ENCODE measurements at places on chromosomes 5 and 9.

DNA sequence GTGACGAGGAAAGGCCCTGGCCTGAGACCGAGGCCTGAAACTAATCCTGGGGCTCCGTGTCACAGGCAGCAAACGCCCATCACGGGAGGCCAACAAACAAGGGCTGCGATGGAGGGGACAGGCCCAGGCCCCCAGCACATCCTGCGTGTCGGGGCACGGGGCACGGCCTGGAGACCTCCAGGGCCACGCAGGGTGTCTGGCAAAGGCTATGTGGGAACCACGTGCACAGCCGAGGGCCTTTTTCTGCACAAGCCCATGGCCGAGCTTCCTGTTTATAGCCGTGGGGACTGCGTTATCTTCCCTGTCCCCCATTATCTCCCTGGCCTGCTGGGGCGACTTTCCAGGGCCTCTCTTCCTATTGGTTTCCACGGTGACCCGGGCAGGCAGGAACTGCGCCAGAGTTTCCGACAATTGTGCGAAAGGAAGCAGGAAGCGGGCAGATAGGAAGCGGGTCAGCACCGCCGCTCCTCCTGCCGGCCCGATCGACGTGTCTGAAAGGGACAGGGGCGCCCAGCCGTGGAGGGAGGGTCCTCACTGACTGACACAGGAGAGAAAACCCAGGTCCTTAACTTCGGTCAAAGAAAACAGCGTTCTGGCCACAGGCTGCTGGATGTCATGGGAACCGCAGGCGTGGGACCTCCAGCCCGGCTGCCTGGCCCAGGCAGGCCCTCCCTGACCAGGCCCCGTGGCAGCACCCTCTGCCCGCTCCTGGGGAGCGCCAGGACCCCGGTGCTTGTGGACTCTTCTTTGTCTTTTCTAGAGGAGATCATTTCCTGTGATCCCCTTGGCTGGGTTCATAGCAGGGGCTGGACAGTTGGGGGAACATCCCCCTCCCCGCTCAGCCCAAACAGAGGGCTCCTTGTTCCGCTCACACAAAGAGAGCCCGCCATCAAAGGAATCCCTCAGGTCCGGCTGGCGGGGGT lies 29.1 kb upstream of the SEC16A start:
- DNase-seq: peak; percentile 55

GRCh38 chr5:168153263-168153875 lies 138.1 kb upstream of the WWC1 start:
- DNase-seq: no peak

GRCh38 chr5:132873119-132873929 lies at the start of gene LEAP2:
Gene LEAP2 (plus strand): TSS chr5:132873668. CDS start chr5:132873695, 27 bp downstream.
- no peak for DNase-seq

DNA sequence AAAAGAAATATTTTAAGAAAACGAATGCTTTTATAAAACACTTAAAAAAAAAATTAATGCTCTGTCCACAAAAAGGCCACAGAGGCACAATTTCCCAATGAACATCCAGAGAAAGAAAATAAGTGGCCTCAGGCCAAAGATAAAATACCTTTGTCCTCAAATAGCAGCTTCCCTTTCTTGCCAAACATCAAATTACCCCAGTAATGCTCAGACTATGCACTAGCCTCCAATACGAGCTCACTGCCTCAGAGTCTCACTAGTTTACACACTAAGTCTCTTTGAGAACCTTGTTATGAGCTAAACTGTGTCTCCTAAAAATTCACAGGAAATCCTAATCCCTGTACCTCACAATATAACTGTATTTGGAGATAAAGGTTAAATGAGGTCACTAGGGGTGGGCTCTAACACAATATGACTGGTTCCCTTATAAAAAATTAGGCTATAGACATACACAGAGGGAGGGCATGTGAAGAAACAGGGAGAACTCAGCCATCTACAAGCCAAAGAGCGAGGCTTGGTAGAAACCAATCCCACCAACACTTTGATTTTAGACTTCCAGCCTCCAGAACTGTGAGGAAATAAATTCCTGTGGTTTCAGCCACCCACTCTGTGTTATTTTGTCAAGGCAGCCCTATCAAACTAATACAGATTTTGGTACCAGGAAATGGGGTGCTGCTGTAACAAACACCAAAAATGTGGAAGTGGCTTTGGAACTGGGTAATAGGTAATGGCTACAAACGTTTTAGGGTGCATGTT lies 4.4 kb downstream of the MPDZ start:
- DNase-seq: no peak

GRCh38 chr5:124736805-124737188 lies 9.6 kb downstream of the ZNF608 start:
- DNase-seq: no peak

- DNase-seq: no peak
These were observed 178.4 kb downstream of the FAM114A2 start for GRCh38 chr5:153860195-153860886.

GRCh38 chr5:124906339-124907097 lies 160.1 kb upstream of the ZNF608 start:
- peak; percentile 77 for DNase-seq

GRCh38 chr5:54398191-54398590 lies 57.3 kb upstream of the HSPB3 start:
- DNase-seq: no peak

DNA sequence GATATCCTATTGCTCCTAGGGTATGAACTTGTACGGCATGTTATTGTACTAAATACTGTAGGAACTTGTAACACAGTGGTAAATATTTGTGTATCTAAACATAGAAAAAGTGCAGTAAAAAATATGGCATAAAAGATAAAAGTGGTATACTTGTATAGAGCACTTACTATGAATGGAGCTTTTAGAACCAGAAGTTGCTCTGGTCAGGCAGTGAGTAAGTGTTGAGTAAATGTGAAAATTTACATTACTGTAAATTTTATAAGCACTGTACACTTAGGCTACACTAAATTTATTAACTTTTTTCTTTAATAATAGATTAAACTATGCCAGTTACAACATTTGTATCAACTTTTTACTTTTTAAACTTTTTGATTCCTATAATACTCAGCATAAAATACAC lies 109.1 kb downstream of the ZCCHC7 start:
- no peak for DNase-seq

- DNase-seq: no peak
These were observed 82.5 kb downstream of the TARS1 start for GRCh38 chr5:33523208-33523771.

GRCh38 chr9:71349218-71349617 lies 227.8 kb upstream of the TRPM3 start:
- no peak for DNase-seq

DNA sequence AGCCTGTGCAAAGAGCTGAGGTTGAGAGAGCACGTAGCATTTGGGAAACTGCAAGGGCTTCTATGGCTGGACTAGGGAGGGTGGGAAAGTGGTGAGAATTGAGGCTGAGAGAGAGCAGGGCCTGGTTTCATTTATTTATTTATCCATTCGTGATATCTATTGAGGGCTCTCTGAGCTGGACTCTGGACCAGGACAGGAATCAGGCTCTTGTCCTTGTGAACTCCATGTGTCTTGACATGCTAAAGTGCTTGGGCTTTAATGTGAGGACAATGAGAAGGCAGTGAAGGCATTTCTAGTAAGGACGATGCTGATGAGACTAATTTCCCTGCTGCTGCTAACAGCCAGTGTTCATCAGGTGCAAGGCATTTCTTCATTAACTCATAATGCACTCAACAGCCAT lies 95.9 kb upstream of the KLF4 start:
- no peak for DNase-seq

DNA sequence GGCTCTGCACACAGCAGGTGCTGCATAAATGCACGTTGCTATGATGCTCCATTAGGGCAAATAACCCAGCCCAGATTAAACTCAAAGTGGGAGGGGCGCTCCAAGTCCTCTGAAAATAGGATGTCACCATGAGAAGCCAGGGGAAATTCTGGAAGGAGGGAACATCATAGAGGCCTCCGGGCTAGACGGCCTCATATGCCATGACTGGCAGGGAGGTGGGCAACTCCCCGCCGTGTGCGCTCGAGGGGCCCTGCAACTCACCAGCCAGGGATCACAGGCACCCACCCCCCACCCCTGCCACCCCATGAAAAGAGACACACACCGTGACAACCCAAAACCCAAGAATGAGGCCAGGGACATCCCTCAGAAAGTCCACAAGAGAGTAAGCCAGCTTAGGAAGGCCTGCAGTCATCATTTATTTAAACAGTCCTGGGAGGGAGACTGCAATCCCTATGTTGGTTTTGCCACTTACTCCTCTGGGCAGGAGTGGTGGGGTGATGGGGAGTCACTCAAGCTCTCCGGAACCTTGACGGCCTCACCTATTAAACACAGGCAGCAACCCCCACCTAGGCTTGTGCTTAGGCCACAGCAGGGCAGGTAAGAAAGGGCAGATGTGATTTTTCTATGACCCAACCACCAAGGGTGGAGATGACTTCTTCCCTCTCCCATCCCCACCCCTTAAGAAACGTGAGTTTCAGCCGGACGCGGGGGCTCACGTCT lies 4.0 kb downstream of the VAV2 start:
- peak; percentile 19 for DNase-seq

- DNase-seq: no peak
These were observed 23.3 kb downstream of the C5 start for GRCh38 chr9:121026768-121027167.

GRCh38 chr5:406041-406440 lies 36.9 kb upstream of the EXOC3 start:
- peak; percentile 19 for DNase-seq

- DNase-seq: no peak
These were observed 53.5 kb downstream of the RNF38 start for GRCh38 chr9:36346569-36346968.

GRCh38 chr9:86298873-86299272 lies 16.5 kb upstream of the ISCA1 start:
- no peak for DNase-seq

GRCh38 chr5:164433106-164433870 lies 927.9 kb downstream of the MAT2B start:
- no peak for DNase-seq

DNA sequence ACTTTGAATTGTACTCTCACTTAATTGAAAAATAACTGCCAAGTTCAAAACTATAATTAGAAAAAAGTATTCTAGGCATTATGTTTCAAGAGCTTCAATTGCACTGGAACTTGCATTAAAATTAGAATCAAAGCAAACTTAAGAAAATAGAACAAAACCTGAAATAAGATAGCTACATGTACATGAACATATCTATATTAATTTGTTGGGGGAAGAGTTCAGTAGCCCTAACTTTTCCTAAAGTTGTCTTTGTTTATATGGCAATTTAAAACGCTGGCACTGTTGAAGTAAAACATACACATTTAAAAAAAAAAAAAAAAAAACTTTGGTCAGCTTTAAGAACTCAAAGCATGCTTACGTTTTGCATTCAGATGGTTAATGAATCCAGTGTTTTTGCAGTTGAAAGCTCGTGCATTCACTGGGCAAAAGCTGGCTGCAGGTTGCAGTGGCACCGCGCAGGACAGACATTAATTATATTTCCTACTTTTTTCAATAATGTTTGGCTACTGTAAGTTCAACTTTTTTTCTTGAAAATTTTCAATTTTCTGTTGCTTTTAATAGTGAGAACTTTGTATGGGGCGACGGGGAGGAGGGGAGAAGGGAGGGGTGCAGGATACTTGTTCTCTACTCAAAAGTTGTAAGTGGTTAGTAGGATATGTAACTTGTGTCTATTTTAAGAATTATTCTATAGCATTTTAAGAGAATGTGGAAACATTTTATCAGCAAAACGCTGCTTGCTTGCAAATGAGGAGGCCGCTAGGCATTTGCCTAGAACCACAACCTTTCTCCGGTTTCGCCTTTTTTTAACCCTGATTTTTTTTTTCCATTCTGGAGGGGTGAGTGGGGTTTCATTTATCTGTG lies 3.9 kb downstream of the NR2F1 start:
- DNase-seq: no peak

- no peak for DNase-seq
These were observed 420.1 kb upstream of the MEF2C start for GRCh38 chr5:89303033-89303480.

GRCh38 chr5:72110394-72111013 lies 3.2 kb downstream of the MAP1B start:
- peak; percentile 21 for DNase-seq

DNA sequence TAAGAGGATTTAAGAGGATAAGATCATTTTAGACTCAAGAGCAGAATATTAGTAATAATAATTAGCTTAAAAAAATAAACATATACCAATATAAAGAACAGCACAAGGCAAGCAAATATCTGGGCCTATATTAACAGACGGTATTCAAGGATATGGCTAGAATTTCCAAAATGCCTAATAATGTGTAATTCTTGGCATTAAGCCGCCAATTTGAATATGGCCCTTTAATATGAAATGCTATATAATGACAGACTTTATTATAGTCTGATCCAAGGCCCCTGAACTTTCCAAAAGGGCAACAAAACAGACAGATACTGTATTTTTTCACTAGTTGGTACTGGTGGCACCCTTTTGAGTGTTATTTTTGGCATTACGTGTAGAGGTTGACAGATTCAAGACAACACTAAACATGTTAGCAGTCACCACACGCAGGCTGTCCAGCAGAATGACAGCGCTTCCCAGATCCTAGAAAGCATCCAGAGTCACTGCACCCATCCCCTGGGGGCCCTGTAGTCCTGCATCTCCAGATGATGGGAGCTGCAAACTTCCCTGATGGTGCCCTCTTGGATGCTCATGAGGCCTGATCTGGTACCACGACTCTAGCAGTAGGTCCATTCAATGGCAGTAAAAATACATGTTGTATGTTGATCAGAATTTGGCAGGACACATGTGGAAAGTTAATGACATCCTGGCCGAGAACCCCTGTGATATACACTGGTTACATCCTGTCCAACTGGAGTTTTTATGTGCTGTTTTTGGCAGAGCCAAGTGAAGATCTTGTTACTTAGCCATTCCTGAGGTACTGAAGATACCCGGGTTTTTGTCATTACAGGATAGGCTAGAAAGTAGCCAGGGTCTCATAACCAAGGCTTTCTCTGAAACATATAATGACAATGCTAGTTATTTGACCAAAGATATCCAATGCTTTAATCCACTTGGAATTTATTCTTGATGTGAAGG lies 1.7 kb upstream of the ABL1 start:
- no peak for DNase-seq

DNA sequence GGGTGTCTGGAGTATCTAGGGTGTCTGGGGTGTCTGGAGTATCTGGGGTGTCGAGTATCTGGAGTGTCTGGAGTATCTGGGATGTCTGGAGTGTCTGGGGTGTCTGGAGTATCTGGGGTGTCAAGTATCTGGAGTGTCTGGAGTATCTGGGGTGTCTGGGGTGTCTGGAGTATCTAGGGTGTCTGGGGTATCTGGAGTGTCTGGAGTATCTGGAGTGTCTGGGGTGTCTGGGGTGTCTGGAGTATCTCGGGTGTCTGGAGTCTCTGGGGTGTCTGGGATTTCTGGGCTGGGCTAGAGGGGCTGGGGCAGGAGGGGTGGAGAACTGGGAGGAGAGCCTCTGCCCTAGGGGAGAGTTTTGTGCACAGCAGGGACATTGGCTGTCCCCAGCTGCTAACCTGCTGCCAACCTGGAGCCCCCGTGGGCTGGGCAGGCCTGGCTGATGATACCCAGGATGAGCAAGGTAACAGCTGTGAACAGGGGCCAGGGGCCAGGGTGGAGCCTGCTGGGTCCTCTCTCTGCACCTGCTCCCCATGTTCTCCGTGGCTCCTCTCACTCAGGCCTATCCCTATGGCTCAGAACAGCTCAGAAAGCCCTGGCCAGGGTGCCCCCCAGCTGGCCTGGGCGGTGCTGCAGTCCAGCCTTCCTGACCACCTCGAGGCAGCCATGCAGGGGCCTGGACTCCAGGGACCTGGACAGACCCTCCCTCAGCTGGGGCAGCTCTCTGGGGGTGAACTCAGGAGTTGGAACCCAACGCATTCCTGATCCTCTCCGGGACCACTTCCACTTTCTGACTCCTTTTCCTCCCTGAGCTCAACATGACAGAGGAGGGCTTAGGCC lies 29.9 kb downstream of the LHX3 start:
- no peak for DNase-seq

- DNase-seq: no peak
These were observed 74.7 kb upstream of the DAPK1 start for GRCh38 chr9:87422999-87423398.

Data from psoas muscle (tissue), 8 donors.